ENCODE measurements at places on chromosomes 1 and 21. TPM values are rescaled to one million over a fixed set of nuclear protein-coding genes. Genes with fewer than 3 reads are reported as not detected.
A peak's percentile ranks its signal among the peaks of the same experiment; 100 is the strongest.

Gene FAM72B
- total RNA-seq: 5.2 TPM

Gene BLACAT1
- total RNA-seq: not detected

Gene PDZK1IP1
- 0.43 TPM for total RNA-seq

Gene RAB25
- not detected for total RNA-seq

DNA sequence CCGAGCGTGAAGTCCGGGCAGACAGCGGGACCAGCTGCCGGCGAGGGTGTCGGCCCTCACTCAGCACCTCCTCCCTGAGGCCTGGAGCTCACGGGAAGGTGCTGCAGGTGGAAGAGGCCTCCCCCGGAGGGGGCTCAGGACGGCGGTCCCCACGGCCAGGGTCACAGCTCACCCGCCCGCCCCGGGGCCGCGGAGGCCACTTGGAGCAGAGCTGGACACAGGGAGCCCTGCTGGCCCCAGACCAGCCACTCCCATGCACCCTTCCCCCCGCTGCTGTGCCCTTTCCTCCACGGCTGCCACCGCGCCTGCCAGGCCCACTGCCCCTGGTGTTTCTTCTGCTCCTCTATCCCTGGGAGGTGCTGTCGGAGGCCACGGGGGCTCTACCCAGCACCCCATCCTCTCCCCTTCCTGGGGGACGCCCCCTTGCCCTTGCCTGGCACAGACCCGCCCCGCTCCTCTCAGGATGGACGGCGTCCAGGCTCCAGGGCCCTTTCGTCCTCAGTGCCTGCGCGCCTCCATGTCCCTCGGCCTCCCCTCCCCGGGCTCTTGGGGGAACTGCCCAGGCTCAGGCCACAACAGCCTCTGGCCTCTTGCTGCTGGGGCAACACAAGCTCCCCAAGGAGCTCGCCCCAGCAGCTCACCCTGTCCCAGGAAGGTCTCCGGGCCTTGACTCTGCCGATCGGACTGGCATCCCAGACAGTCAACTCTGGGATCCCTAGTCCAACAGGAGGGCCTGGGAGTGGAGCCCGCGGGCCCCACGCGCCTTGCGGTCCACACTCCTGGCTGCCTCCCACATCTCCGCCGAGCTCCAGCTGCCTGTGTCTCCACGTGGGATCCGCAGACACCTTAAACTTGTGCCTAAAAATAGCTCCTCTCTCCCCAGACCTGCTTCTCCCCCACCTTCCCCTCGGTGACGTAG, 4.1 kb downstream of the TMEM240 start:
- DNase-seq: no peak

DNA sequence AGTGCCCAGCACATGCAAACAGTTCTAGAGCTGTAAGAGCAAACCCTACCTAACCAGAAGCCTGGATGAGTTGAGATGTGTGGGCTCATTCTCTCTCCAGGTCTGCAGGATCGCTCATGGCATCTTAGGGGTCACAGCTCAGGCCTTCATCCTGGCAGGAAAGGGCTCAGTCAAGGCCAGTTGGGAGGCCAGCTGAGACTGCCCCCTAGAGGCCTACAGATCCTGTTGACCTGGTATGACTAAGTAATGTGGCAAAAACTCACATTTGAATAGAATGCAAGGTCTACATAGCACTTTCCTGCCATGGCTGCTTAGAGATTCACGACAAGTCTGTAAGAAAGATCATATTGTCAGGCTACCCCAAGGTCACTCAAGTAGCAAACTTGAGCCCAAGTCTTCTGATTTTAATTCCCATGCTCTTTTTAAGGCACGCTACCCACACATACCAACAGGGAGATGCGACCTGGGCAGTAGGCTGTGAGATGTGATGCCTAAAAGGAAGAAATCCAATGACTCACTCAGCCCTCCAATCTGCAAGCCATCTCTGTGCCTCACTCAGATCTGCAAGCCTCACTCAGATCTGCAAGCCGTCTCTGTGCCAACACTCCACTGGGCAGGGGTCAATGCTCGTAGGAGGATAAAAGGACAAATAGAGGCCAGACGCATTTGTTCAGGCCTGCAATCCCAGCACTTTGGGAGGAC, 5.1 kb upstream of the CAPN8 start:
- DNase-seq: peak; percentile 30

DNA sequence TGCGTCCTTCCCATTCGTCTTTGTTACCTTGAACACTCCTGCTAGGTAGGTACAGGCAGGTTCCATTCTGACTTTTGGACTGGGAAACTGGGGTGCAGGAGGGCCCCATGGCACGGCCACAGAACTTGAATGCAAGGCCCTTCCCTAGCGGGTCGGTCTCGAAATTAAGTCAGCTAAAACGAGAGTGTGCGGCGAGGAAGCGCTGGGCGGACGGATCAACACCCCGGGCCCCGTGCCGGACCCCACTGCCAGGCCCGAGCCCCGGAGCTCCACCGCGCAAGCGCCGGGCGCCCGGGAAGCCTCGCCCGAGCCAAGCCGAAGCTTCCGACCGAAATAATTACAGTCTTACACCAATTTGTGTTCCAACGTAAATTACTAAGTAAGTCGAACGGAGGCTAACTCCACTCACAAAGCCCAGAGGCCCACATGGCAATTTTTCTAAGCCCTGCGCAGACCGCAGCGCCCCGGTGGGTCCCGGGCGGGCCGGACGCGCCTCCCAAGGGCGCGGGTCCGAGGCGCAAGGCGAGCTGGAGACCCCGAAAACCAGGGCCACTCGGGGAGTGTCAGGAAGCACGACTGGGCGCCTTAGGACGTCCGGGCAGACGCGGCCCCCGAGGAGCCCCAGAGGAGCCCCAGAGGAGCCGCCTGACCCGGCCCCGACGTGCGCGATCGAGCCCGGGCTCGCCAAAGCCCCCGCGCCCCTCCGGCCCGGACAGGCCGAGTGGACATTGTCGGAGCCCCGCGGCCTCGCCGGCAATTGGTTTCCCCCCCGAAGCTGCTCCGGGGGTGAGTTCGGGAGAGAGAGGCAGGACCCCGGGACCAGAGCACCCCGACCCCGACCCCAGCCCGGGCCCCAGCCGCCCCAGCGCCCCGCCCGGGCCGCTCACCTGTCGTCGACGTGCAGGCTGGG, 624 bp downstream of the RIPK4 start:
- DNase-seq: no peak

DNA sequence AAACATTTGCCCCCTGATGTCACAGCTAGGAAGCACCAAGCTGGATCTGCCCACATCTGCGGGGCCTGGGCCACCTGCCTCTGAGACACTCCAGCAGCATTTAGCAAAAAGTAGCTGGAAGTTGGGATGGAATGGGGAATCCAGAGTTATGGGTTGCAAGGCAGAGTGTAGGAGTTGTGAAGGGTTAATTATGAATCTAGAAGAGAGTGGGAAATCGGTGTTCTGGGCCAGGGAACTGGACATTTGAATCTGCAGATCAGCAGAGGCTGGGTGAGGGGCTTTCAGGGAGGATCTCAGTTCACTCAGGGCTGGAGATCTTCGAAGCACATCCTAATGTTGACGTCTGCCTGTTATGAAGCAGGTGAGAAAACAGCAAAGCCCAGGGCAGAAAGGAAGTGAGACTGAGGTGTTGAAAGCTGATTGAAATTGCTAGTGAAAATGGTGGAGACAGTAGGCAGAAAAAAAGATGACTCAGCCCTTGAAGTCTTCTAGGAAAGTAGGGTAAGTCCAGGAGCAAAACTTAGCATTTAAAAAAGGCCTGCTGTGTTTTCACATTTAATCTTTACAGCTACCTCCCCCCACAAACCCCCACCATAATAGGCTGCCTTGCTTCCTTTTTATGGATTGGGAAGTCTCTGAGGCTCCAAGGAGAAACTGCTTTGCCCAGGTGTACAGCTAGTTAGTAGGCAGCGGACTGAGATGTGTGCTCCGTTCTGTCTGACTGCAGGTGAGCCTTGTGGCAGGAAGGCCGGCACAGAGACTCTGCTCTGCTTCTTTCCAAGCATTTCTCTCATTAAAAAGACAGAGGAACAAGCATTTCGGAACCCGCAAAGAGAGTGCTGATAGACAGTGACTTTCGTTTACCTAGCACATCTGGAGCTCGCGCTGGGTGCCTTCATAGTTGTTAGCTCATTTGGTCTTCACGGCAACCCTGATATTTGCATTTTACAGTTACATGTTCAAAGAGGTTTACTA, 7.2 kb downstream of the VANGL1 start:
- DNase-seq: no peak

- DNase-seq: no peak
Observed at GRCh38 chr1:6133146-6133895, 46.8 kb downstream of the CHD5 start.

DNA sequence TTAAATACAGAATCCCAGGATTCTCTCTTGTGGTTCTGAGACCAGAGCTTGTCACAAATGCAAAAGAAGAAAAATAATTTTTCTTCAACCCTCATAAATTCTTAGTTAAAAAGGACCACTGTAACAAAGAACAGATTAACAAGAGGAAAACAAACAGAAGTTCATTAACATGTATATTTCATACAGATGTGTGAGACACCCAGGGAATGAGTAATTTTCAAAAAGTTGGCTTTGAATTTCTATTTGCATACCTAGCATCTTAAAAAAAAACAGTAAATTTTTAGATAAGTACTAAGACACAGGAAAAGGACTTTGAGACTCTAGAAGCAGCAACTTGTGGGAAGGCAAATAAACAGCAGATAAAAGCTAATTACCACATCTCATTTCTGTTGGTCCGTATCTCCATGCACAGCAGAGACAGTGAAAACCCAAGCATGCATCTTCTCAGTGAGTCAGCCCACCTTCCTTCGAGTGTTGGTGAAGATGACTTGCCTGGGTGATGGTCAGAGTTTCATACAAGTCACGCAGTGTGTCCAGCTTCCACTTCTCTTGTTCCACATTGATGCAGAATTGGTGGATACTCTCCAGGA, 399.9 kb upstream of the ADAMTS5 start:
- DNase-seq: peak; percentile 69
